ENCODE measurements at places on chromosomes 7 and 10.
A peak's percentile ranks its signal among the peaks of the same experiment; 100 is the strongest.

DNA sequence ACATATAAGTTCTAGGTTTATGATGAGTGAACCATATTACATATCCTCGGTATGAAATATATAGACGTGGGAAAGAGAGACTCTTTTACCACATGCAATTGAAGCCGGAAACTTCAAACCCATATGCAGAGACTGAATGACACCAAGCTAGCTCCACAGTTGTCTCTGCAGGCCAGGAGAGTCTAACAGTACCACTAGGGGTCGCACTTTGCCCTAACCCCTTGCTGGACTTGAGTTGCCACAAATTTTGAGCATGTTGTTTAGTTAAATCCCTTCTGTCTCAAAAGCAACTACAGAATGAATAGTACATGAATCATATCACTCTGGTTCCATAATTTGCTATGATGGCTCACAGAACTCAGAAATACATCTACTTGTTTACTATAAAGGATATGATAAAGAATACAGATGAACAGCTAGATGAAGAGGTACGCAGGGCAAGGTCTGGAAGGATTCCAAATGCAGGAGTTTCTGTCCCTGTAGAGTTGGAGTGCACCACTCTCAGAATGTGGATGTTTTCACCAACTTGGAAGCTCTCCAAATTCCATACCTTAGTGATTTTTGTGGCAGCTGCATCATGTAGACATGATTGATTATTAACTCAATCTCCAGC is 112.4 kb upstream of the YAE1 start:
- DNase-seq: peak; percentile 59

DNA sequence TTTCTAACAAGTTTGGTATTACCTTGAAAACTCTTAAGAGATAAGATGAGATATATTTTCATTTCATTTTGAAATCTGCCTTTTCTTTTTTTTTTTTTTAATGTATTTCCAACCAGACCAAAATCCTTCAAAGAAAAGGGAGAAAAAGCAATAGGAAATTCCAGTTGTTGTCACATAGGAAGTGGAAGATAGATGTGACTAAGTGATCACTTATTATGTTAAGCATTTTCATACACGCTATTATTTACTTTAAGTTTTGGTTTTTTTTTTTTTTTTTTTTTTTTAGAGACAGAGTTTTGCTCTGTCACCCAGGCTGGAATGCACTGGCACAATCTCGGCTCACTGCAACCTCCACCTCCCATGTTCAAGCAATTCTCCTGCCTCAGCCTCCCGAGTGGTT is 197.2 kb upstream of the FRMD4A start:
- peak; percentile 20 for DNase-seq

- peak; percentile 41 for DNase-seq
Measured at GRCh38 chr7:24812305-24812945, 55.2 kb upstream of the GSDME start.

GRCh38 chr10:113027574-113028455 is 77.8 kb downstream of the TCF7L2 start:
- peak; percentile 57 for DNase-seq

GRCh38 chr10:120963594-120964220 is 112.5 kb downstream of the WDR11 start:
- DNase-seq: no peak

DNA sequence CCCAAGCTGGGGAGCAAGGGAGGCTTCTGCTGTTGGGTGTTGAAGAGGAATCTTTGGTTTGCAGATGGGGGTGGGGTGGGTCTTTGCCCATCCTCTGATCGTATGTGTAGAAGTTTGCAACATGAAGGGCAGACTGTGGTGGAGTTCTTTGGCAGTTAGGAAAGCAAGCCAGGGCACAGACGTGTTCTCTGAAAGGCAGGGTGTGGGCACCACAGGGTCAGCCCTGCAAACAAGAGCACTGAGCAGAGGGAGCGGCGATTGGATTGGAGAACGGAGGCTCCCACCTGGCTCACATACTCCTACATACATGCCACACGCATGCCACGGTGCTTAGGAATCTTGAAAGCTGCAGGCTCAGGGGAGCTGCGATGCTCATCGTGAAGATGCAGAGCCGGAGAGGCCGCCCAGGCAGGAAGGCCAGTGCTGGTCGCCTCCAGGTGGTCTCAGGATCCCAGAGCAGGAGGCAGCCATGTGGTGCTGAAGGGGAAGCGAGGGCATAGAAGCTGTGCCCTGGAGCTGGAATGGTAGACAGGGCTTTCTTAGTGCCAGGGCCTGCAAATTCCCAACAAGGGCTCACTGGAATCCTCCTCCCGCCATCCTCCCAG is 149.0 kb downstream of the MGMT start:
- DNase-seq: no peak

DNA sequence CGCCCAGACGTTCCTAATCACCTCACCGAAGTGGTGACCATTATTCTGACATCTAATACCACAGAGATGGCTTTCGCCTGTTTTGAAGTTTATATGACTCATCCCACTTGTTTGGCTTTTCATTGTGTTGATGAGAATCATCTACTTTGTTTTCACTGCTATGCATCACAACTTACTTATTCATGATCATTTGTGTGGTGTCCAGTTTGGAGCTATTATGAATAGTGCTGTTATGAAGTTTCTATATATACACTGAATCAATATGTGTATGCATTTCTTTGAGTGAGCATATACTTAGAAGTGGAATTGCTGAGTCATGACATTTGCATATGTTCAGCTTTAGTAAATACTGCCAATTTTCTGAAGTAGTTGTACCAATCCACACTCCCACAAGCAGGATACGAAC is 38.6 kb upstream of the TNKS2 start:
- DNase-seq: peak; percentile 29

DNA sequence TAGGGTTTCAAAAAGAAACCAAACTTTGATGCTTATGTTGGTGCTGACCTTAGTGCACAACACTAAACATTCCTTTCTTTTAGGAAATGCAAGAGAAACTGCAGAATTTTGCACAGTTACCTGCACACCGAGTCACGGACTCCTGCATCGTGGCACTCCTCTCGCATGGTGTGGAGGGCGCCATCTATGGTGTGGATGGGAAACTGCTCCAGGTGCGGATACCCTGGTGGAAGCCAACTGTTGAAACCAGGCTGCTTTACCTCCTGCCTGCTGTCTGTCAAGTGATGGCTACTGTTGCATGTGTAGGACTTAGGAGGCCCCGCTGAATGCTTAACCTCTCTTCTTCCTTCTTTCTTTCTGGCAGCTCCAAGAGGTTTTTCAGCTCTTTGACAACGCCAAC is 11.7 kb downstream of the CASP2 start:
- no peak for DNase-seq
